ENCODE measurements at places on chromosomes 3 and 15. TPM values are rescaled to one million over a fixed set of nuclear protein-coding genes. Genes with fewer than 3 reads are reported as not detected.

DNA sequence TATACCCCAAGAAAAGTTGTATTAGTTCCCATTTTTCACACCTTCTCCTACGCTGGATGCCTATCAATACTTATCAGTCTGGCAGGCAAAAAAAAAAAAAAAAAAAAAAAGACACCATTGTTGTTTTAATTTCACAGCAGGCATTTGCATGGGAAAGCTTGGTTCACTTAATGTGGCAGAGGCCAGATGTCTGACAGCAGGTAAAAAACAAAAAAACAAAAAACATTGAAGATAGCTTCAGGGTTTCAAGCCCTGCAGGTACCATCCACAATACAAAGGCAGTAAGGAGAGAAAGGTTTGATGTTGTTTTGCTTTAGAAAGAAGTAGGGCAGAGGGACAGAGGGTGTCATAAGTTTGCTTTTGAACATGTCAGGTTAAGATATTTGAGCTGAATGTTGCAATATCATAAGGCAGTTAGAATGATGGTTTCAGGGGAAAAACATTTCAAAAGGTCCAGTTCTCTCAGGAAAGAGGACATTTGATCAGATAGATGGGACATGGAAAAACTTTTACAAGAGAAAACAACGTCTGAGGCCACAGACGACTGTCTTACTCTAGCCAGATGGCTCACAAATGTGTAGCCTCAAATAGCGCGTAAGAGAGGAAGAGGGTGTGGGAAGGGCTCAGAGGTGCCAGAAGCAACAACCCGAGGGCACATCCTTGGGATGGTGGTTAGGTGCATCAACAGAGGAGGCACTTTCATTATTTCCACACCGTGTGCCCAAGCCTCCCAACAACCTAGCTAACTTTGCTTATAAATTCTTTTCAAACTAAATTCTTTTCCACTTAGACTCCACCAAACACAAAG is 25.7 kb downstream of the PCOLCE2 start:
- no peak overlapping the region for H3K27ac ChIP-seq
- no peaks in the 10 kb centered on the region for H3K4me1 ChIP-seq
- DNase-seq: no peak
- H3K4me3 ChIP-seq: no peak overlapping the region
- no peaks in the 10 kb centered on the region for H3K36me3 ChIP-seq
- no peaks in the 10 kb centered on the region for H3K27me3 ChIP-seq

DTX3L gene
- 164 TPM for total RNA-seq

CHRM5 gene
- not detected for total RNA-seq

- no peaks in the 10 kb centered on the region for H3K27me3 ChIP-seq
- H3K27ac ChIP-seq: no peak overlapping the region
Observed at GRCh38 chr3:45844616-45845015, 2.7 kb upstream of the LZTFL1 start.

DNA sequence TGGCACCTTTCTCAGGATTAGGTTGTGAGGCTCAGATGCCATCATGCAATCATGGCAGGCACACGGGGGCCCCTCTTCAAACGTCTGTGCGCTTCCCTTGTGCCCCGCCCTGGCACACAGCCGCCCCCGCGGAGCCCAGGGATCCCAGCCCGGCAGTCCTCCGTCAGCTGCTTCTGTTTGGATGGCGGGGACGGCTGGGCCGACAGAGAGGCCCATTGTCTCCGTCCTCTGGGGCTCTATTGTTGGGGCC is 849 bp upstream of the HDAC11 start:
- H3K4me1 ChIP-seq: peaks cover 15% of the 10 kb centered on the region
- no peak for DNase-seq
- H3K27ac ChIP-seq: peak overlapping the region; percentile 98
- no peaks in the 10 kb centered on the region for H3K27me3 ChIP-seq
- peak overlapping the region; percentile 97 for H3K4me3 ChIP-seq

GRCh38 chr3:22691407-22691806 is 511.7 kb upstream of the UBE2E2 start:
- no peak overlapping the region for H3K4me3 ChIP-seq
- no peaks in the 10 kb centered on the region for H3K36me3 ChIP-seq
- no peaks in the 10 kb centered on the region for H3K4me1 ChIP-seq
- DNase-seq: no peak
- H3K27me3 ChIP-seq: no peaks in the 10 kb centered on the region

DNA sequence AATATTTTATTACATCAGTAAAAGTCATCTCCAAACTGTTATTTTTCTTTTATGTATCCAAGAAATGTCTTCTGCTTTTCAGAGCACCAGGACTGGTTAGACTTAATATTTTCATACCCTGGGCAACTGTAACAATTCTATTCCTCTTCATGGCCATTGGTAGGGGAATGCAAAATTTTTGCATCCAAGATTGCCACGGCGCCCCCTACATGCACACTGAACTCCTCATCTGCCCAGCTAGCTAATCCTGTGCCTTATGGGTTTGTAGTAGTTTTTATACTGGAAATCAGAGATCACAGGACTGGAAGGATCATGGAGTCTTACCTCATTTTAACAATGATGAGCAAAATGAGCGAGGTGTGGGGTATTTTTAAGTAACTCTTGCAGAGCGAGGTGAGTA is 74.2 kb downstream of the CRTC3 start:
- no peak overlapping the region for H3K4me3 ChIP-seq
- H3K27me3 ChIP-seq: no peaks in the 10 kb centered on the region
- H3K36me3 ChIP-seq: peaks cover 29% of the 10 kb centered on the region
- peaks cover 32% of the 10 kb centered on the region for H3K4me1 ChIP-seq
- no peak overlapping the region for H3K27ac ChIP-seq
- no peak for DNase-seq

DNA sequence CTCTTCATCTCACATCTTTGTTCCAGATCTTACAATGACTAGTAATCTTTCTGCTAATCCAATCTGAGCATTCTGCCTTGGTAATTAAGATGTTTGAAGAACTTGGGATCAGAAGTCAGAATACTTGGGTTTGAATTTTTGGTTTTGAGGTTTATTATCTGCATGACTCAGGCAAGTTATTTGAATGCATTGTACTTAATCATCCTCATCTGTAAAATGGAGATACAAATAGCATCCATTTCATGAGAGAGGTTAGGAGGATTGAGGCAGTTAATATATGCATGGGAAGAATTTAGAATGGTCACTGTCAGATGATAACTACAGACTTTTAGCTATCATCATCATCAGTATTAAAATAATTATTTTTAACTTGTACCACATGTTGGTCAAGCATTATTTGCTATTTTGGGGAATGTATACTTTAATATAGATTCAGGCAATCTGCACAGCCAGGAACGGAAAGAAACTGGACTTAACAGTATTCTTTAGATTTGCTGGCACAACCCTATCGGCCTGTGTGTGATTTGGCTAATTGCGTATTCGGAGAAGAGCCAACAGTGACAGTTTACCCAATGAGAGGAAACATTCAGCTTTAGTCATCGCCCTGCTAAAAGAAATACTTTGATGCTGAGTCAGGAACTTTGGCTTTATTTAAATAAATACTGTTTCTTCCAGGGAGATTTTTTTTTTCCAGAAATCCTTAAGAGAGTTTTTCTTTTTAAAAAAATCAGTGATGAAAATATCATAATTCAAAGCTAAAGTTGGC is 600.0 kb downstream of the ROBO1 start:
- H3K36me3 ChIP-seq: no peaks in the 10 kb centered on the region
- H3K27ac ChIP-seq: no peak overlapping the region
- H3K27me3 ChIP-seq: no peaks in the 10 kb centered on the region
- no peak overlapping the region for H3K4me3 ChIP-seq
- no peak for DNase-seq

GRCh38 chr3:50193286-50193685 is 1.9 kb downstream of the GNAT1 start:
- H3K27me3 ChIP-seq: no peaks in the 10 kb centered on the region
- no peaks in the 10 kb centered on the region for H3K36me3 ChIP-seq
- no peak for DNase-seq
- no peak overlapping the region for H3K27ac ChIP-seq
- H3K4me1 ChIP-seq: peaks cover 13% of the 10 kb centered on the region

Data from naive thymus-derived CD4-positive, alpha-beta T cell (primary cell).